ENCODE measurements at places on chromosomes 12 and 14.

GRCh38 chr12:104653730-104654664, 197.2 kb downstream of the CHST11 start:
- DNase-seq, result no peak

- DNase-seq, result no peak
These were observed 49.0 kb downstream of the NTF3 start for GRCh38 chr12:5480938-5481303.

- no peak for DNase-seq
These were observed 211.9 kb upstream of the BMP4 start for GRCh38 chr14:54168489-54168888.

DNA sequence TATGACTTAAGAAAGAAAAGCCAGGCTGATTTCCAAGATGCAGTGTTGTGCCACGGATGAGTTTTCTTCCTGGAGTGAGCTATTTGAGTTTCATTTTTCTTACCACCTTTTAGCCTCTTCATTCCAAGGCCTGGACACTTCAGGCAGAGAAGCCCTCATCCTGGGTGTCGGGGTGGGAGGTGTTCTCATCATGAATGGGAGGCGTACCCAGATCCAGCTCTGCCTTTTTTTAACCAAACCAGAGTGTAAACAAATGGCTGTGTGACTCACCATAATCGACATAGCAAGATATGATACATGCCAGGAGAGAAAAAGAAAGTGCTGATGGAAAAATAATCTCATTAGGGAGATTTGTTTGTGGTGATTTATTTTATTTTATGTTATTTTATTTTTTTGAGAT, 79.9 kb downstream of the ARF6 start:
- DNase-seq, result no peak

DNA sequence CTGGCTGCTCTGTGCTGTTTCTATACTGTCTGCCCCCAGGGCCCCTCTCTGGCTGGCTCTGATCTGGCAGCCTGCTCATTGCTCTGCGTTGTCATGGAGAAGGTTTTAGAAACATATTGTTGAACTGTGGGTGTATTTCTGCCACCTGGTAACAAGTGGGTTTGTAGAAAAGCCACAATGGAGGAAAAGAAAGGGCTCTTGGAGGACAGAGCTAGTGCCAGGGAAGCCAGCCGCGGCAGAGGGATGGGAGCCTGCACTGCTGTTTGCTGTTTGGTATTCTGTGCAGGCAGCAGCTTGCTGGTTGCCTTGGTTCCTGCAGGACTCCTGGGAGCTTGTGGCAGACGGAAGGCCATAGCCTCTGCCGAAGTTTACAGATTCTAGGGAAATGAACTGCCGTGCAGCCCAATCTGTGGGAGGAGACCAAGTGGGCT, 15.1 kb downstream of the CCDC177 start:
- DNase-seq, result no peak

- no peak for DNase-seq
These were observed 33.0 kb upstream of the TMEM179 start for GRCh38 chr14:104637546-104638003.

GRCh38 chr12:93146970-93147369, 217.9 kb upstream of the EEA1 start:
- no peak for DNase-seq

DNA sequence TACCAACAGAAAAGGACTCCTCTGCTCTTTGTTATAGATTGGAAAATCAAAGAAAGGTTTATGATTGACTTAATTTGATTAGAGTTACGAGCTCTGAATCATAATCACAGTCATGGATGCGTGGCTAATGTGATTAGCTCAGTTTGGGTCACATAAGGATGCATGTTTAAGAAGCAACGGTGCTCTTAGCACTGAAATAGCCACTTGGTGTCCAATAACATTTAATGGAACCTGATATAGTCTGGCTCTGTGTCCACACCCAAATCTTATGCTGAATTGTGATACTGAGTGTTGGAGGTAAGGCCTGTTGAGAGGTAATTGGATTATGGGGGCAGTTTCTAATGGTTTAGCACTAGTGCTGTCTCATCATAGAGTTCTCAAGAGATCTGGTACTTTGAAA, 501.6 kb downstream of the SLC6A15 start:
- no peak for DNase-seq

DNA sequence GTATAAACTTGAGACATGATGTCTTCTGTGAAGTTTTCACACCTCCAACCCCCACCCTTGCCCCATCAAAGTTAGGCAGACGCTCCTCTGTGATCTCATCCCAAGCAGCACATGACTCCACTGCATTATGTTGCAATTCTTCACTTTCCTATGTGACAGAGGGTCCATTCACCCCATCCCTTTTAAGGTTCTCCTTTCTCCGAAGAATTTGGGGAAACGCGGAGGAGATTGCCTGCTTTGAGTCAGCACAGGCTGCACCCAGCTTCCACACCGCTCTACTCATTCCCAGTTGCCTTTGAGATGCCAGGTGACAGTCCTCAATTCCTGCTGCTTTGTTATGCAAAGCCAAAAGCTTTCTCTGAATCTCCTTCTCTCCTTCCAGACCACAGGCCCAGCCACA, 61.8 kb downstream of the PHLDA1 start:
- no peak for DNase-seq

DNA sequence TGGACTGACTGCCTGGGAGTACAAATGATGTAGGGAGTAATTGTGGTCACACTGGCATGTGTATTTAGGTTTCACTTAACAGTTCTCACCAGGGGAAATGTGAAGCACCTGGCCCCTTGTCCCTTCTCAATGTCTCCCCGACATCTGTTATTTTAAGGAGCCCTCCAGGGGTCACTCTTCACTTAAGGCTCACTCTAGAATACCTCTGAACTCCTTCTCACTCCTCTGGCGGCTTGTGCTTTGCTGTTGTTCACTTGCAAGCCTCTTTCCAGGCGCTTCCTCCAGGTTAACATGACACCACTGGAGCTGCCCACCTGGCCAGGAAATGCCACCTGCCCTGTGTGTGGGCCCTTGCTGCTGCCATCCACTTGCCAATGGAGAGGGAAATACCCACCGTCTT, 56.5 kb upstream of the GZMB start:
- no peak for DNase-seq

DNA sequence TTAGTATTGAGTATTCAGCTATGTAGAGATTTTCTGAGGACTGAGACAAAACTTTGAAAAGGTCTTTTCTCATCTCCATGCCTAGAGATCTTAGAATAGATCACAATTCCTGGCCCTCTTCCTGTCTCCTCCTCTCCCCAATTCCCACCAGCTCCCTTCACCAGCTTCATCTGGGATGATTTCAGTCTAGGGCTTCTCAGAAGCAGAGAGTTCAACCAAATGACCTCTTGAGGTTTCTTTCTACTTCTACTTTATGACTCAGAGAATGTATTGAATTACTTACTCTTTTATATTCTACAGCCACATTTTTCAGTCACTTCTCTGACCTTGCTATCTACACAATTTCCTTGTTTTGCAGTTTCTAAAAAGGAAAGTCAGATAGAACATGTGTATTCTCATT, 19.4 kb upstream of the SNX6 start:
- no peak for DNase-seq

GRCh38 chr12:97259098-97259497, 203.5 kb upstream of the RMST start:
- no peak for DNase-seq

GRCh38 chr14:105069871-105070759, 4.9 kb upstream of the GPR132 start:
- no peak for DNase-seq

DNA sequence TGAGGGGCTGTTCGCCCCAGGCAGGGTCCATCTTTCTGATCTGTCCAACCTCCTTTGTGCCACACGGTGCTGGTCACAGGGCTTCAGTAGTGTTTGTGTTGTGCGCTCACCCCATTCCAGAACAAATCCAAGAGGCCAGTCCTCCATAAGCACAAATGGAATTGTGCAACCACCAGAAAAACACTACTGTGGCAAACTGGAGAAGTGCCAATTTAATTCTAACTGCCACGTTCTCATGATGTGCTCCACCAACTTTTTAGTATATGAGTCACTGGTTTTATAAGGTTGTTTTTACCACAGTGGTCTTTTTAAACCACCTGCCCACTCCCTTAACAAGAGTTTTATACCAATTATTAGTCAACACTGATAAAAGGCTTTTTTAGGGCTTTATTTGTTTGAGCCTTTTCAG, 380.2 kb downstream of the NAV3 start:
- peak; percentile 70 for DNase-seq

DNA sequence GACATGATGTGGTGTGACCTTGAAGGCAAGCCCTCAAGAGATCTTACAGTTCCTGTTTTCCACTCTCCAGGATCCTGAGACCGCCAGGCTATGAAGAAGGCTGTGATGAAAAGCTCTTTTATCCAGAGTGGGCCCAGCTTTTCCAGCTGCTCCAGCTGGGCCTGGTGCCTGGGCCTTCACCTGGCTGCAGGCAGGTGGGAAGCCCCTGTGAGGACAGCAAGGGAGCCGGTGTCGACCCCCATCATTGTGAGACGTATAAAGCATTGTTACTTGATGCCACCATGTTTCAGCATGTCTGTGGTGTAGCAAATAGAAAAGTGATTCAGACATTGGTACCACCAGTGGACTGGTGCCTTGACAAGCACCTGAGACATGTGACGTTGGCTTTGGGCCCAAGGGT, 190.2 kb downstream of the KIF26A start:
- no peak for DNase-seq

DNA sequence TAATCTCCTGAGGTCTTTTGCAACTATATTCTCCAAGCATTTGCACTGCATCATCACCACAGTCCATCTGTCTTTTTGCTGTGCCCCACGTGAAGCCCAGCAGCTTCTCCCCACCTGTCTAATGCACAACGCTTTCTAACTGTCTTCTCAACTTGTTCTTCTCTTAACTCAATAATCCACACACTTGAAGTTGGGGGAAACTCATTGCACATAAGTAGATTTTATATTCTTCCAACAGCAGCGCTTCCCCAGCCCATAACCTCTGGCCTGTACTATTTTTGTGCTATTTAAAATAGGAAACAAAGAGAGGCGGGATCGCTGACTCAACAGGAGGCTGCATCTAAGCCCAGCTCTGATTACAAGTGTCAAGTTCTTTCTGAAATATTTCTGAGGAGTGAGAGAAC, 226.7 kb downstream of the GXYLT1 start:
- no peak for DNase-seq

DNA sequence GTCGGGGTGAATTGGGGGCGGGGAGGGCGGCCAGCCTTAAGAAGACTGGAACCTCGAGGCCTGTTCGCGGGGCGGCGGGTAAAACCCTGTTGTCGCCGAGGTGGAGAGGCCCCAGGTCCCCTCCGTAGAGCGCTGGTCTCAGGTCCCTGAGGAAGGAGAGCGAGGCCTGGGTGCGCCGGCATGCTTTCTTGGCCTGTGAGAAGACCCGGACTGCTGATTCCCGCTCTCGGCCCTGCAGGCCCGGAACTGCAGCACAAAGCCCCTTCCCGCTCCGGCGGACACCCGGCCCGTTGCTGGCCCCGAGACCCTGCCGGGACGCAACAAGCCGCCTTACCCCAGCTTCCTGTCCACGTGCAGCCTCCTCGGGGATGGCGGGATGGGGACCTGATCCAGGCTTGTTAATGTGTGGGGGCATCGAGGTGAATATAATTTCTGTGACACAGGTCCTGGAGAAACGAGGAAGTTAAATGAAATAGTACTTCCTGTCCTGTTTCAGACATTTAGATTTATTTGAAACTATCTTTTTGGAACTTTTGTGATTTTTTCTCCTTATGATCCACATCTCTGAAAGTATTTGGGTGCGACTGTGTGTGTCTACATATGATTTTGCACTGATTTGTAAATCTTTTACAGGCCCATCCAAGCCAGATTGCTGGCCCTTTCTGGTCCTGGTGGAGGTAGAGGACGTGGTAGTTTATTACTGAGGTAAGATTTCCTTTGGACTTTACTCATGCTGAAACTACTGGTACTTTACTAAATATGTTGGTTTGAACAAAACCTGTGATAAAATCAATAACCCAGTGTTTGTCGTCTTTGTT, 600 bp downstream of the PNN start:
- no peak for DNase-seq

- DNase-seq, result no peak
These were observed 6.8 kb upstream of the PHC1 start for GRCh38 chr12:8907513-8907912.

DNA sequence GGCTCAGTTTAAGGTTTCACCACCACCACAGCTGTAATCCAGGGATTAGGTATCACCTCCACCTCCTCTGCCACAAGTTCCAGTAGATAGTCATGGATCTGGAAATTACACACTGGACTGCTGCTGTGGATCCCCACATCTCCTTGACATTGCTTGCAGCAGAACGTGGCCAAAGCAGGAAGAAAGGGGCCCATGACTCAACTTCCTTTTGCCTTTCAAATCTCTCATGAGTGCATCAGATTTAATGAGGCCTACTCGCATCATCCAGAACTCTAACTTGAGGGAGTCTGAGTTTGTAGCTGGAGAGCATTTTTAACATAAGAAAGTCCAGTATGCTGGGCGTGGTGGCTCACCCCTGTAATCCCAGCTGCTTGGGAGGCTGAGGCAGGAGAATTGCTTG, 29.2 kb upstream of the TMED10 start:
- DNase-seq, result no peak

DNA sequence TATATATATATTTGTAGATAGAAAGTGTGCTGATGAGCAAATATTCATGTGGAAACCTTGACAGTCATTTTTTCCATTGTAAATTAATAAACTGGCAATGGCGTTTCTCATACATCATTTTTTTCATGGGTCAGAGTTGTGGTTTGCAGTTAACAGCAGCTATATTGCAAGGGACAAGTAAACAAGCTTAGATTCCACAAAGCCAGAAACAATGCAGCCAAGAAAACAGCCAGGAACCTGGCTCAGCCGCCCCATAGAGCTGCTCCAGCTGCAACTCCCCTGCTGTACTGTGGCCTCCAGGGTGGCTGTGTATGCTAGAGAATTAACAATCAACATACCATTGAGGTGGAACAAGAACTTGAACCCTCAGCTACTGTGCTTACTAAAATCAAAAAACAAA, 298.2 kb downstream of the TMEM132D start:
- no peak for DNase-seq

DNA sequence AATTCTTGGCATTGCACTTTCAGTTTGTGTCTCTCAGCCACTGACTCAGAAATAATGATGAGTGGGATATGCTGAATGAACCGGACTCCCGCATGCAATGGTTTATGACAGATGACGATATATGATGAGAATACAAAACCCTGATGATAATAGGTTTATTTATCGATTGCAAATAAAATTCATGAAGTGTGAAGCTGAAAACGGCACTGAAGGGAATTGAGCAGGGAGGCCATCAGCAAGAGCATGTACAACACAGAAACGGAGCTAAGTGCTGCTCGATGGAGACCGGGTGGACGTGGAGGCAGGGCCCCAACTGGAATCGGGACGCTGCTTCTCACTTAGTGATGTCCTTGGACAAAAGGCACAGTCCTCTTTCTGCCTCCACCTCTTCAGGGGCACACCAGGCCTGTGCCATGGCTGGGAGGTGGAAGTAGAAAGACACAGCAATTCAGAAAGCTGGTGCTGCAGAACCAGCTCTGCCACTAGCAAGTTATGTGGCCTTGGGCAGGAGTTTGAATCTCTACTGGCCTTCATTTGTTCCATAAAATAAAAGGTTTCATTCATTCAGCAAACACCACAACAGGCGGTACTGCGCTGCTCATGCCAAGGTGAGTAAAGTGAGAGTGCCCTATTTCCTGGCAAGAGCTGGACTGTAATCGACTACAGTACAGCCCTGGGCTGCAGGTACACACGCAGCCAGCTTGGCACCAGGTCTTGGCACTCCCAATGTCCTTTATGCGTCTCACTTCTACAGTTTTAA, 117.0 kb downstream of the EGLN3 start:
- no peak for DNase-seq
